ENCODE measurements at places on chromosomes 1 and 21.

- DNase-seq: no peak
Observed at GRCh38 chr1:21372383-21372782, 67.6 kb upstream of the NBPF3 start.

DNA sequence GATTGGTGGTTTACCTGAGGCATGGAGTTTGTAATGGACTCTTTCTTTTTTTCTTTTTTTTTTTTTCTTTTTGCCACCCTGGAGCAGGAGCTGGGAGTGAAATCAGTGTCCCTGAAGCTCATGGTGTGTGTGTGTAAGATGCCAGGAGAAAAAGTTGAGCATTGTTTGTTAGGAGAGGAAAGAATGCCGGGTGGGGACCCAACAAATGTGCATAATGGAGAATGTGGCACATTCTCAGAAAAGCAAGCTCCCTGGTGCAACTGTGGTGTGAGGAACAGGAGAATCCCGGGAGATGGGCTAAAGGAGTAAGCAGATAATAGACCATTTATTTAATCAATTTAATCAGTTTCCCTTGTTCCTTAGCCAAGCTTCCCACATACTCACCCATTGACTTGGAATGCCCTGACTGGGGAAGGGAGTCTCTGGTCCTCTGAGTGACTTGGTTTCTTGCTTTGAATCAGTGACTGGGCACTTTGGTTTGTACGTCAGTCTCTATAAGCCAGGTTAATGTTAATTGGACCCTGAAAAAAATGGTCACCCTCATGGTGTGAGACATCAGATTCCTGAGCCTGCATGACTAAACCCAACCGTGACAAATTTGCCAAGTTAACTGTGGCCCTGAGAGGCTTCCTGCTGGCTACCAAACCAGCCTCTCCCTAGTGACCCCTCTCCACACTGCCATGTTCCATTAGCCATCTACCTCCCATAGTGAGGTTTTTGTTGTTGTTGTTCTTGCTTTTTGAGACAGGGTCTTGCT is 43.9 kb upstream of the ITPKB start:
- DNase-seq: no peak

GRCh38 chr1:12692967-12693782 is 22.7 kb upstream of the AADACL3 start:
- no peak for DNase-seq

DNA sequence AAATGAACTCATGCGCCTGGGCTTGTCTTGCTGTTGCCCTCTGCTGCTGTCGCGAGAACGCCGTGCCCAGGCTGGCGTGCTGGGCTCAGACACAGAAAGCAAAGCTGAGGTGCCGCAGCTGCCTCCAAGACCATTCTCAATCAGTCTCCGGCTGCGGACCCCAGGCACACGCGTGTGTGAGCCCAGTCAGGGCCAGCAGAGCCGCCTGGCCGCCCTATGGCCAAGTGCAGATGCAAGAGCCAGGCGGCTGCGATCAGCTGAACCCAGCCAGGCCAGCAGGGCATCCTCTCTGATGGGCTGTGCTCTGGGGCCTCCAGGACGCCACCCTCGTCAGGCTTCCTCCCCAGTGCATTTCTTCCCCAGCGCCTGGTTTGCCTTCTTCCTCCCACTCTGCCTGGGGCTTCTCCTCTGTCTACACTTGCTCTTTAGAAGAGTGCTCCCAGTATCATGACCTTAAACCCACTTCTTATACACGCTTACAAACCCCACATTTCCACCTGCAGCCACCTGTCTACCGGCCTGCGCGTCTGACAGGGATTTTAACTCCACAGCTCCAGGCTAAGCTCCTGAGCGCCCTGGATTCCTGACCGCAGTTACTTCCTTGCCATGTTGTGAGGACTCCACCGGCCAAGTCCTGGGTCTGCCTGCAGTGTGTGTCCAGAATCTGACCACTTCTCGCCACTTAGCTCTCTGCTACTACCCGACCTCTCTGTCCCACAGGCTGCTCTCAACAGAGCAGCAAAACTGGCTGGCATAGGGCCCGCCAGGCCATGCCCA is 21.7 kb upstream of the LRRC47 start:
- no peak for DNase-seq

GRCh38 chr1:151130987-151131586 is 15.3 kb downstream of the SEMA6C start:
- DNase-seq: peak; percentile 80

DNA sequence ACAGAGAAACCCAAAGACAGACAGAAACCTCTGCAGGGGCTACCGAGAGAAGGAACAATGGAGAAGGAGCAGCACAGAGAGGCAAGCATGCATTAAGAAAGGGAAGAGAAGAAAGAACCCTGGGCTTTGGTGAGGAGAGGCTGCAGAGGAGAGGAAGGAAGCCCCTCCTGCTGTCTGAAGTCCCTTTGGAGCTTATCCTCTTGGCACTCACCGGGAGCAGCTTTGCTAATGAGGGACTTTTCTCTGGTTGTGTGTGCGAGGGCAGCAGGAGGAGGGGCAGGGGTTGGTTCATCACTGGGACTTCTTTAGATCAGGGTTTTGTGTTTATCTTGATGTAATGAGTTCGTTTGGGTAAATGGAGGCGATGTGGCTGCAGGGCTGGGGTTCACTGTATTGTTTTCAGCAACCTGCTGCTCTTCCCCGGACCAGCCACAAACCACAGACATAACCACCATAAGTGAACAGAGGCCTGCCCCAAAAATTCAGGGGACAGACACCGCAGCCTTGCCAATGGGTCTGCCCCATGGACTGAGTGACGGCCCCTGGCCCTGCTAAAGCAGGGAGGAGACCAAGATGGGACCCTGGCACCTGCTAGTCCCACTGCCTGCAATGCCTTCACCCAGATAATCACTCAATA is 100.6 kb downstream of the KCND3 start:
- DNase-seq: no peak

DNA sequence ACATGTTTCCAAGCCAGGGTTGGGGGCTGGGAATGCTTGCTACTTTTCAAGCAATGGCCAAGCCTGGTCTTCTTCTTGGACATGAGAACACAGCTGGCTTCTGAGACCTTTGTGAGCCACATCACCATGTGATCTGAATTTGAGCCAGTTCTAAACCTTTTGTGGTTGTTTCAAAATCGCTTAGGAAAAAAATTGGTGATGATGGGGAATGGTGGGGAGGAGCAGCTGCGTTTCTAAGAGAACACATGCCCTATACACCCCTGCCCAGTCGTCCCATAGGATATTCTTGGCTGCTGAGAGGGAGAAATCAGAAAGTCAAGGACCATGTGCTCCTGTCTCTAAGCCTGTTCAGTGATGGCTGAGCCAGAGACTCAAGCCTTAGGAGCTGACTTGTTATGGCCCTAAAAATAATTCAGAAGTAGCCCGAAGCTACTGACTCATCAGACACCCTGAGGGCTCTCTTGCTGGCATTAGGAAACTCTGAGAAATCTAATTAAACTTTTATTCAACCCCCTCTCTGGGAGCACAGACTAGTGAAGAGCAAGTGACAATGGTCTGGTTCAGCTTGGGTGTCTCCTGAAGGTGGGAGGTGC is 30.5 kb downstream of the CCDC185 start:
- DNase-seq: no peak

DNA sequence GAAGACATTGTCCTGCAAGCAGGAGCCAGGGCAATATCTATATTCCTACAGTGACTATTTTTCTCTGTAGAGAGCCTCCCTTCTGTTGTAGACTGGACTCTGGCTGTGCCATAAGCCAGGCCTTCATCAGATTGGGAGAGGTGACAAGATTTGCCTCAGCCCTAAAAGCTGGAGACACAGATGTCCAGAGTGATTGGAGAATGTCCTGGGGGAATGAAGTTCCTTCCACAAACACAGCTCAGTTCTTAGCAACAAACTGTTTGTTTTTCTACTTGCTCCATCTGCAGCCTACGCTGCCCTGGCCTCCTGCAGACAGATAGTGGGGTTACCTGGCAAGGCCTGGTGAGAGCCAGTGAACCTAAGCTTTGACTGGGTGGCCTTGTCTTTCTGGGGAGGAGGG is 29.9 kb upstream of the SNX27 start:
- DNase-seq: no peak

GRCh38 chr21:34546542-34546941 is 34.5 kb upstream of the KCNE1 start:
- DNase-seq: no peak

GRCh38 chr1:89040315-89040626 is 17.6 kb upstream of the GBP3 start:
- no peak for DNase-seq

Measured in CD4-positive, alpha-beta T cell treated with Interleukin-21 for 1 hour (primary cell).